Kidney capillary endothelial cell (primary cell): ENCODE measurements at places on chromosomes 7 and 10.
A peak's percentile ranks its signal among the peaks of the same experiment; 100 is the strongest.

- no peak for DNase-seq
Measured at GRCh38 chr7:119685906-119686305, 587.1 kb upstream of the KCND2 start.

DNA sequence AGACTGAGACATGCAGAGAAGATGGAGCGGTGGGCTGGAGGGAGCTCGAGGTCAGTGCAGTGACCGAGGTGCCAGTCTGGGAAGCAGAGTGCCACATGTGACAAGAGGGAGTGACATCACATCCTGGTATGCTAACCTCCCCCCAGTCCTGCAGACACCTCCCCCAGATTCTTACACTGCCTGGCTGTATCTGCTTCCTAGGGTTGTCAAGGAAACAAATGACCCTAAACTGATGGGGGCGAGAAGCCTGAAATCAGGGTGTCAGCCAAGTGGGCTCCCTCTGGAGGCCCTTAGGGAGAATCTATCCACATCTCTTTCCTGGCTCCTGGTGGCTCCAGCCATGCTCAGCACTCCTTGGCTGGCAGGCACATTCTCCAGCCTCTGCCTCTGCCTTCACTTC lies 316.1 kb upstream of the ZMIZ1 start:
- peak; percentile 33 for DNase-seq

DNA sequence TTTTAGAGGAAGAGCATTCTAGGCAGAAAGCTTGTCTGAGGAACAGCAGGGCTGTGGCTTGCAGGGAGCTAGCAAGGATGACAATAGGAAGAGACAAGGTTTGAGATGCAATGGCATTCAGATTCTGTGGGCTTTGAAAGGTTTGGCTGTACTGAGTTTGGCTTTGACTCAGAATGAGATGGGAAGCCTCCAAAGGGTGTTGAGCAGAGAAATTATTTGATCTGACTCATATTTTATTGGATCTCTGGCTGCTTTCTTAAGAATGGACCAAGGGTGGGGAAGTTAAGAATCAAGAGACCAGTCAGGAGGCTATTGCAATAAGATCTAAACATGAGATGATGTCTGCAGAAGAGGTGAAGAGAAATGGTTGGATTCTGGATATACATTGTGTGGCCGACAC lies 273.2 kb downstream of the CDK14 start:
- DNase-seq, result no peak

- DNase-seq, result no peak
Measured at GRCh38 chr10:96918214-96919002, 86.3 kb downstream of the LCOR start.

DNA sequence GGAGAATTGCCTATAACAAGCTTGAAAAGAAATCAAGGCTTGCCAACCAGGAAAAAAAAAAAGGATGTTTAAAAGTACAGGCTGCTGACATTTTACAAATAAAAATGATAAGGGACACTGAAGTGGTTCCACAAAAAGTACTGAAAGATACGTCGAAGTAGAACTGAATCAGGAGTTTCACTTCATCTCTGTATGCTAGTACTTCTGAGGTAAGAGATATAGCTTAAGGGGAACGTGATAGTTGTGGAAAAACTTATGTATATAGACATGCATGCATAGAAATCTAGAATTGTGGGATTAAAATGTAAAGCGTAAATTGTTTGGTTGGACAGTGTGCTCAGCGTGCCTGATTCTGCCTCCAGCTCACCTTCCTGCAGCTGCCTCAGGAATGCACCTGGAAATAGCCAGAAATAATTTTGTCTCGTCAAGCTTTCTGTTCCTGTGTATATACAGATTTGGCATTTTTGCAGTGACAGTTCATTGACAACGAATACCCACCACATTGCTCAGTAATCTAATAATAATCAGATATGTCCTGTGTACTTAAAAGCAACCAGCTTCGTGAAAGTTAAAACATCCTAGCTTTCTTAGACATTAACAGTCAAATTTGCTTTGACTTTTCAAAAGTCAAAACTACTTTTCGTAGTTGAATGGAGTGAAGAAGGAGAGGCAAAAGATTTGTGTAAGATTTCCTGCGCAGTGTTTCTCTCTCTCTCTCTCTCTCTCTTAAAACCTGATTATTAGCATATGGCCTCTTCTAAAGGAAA lies 1.4 kb downstream of the SOSTDC1 start:
- DNase-seq, result no peak

DNA sequence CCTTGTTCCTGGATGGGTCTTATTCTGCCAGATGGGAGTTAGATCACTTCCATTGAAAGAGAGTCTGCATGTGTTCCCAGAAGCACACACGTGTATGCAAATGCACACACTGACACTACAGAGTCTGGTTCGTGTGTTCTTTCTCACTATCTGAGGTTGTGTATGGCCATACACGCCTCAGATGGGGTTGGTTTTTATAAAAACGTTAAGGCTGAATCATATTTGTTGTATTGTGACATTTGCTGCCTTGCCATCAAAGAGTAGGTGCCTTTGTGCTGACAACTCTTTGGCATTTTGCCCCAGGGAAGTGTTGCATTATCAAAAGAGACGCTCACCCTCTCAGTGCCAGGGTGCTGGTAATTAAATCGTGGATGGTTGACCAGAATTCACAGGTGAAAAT lies 37.7 kb upstream of the HDAC9 start:
- DNase-seq, result no peak

DNA sequence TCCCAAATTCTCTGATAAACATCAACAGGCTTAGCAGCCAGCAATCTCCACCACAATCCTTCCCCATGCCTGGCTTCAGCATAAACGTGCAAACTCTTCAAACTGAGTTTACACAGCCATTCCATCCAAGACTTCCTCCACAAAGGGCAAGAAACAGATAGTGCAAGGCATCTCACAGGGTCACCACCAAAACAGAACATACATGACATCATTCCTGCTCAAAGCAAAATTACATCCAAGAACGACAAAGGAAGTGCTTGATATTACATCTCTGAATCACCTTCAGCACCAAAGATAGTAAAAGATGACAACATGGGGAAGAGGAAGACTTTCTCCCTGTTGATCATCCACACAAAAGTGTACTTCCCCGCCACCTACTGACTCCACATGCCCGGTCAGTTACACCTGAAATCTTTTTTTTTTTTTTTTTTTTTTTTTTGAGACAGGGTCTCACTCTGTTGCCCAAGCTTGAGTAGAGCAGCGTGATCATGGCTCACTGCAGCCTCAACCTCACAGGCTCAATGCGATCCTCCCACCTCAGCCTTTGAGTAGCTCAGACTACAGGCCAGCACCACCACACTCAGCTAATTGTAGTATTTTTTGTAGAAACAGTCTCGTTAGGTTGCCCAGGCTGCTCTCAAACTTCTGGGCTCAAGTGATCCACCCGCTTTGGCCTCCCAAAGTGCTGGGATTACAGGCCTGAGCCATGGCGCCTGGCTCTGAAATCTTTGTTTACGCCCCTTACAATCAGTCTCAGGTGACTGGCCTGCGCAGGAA lies 127.5 kb downstream of the PARD3 start:
- no peak for DNase-seq

DNA sequence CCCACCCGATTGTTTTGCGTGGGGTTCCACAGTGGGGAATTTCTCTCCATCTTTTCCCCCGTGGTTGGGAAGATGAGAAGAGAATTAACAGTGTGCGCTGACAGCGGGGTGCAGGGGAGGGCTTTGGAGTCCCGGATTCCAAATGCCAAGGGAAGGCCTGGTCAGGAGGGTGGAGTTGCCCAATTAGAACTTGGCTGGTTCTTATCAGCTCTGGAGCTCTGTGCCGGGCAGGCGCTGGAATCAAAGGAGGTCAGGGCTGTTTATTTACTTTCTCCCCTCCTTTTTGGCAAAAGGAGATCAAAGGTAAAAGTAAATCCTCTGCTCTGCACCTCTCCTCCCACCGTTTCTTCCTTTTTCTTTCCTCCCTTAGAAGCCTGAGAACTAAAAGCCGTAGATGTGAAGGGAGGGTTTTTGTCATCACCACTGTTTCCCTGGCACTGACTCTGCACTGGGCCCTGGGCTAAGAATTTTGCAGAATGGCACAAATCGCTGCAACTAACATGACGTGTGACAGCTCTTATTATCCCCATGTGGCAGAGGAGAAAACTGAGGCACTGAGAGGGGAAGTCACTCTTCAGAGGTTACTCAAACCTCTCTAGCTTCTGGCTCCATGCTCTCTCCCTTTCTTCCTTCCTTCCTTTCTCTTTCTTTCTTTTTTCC lies 95.2 kb upstream of the ZNF716 start:
- no peak for DNase-seq

DNA sequence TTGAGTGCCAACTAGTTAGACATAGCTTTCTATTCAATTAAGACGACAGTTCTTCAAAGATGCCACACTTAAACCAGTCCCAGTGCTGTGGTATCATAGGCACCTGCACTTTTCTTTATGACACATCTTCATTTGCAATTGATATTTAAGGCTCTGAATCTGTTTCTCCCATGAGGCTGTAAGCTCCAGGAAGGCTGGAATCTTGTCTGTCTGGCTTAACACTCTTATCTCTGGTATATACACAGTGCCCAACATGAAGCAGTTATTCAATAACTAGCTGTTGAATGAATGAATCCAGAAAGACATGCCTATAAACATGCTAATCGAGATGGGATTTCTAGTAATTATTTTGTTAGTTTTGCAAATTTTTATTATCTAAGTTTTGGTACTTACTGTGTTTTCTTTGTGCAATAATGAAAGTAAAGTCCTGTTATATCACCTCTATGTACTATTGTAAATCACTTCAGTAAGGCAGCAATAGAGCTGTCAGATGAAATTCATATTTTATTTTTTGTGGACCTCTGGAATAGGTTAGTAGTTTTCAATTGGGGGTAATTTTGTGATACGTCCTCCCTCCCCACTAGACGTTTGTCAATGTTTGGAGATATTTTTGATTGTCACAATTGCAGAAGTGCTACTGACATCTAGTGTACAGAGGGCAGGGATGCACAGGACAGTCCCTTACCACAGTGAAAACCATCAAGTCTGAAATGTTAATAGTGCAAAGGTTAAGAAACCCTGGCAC lies 51.3 kb upstream of the STEAP4 start:
- no peak for DNase-seq

GRCh38 chr7:6615723-6616555 lies 529 bp downstream of the ZNF853 start:
- no peak for DNase-seq

DNA sequence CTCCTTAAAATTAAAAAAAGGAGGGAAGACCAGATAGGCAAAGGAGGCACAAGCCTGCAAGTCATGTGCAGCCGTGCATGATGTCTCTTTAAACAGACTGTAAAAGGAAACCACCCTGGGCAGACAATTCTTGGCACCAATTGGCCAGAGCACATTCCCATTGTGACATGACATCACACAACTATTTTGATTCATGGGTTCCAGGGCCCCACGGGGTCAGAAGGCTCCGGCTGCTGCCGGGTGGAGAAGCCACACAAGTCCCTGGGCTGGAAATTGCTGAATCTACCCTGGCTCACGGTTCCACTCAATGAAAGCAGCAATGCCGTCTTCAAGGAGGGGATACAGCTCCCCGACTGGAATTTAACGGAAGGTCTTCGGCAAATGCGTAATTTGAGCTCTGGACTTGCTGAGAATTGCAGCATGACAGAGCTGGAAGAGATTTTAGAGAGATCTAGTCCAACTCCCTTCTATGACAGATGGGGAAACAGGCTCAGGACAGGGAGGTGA lies 140.5 kb downstream of the PRKAG2 start:
- peak; percentile 91 for DNase-seq

- no peak for DNase-seq
Measured at GRCh38 chr10:124605856-124606812, 138.0 kb downstream of the FAM53B start.

GRCh38 chr7:91194841-91195240 lies 69.4 kb upstream of the FZD1 start:
- DNase-seq, result no peak

GRCh38 chr10:102450124-102450373 lies 1.3 kb downstream of the C10orf95 start:
- no peak for DNase-seq

DNA sequence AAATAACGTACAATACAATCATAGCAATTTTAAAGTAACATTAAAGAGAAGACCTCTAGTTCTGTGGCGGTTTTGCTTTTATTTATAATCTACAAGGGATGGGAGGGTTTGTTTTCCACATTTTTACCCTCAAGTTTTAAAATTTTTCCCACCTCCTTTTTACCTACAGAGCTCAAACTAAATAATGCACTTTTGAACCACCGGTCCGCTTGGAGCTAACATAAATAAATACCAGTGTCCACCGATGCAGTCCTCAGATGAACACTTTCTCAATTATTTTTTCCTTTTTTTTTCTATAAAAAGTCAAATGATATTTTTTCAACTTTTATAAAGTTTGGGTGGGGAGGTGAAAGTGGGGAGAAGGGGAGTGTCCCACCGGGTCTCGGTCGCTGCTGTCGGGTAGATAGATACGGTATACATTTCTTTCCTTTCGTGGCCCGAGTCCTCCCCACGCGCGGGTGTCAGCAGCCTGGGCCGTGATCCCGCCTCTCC lies 3.3 kb downstream of the ZNF503 start:
- DNase-seq, result peak; percentile 20

DNA sequence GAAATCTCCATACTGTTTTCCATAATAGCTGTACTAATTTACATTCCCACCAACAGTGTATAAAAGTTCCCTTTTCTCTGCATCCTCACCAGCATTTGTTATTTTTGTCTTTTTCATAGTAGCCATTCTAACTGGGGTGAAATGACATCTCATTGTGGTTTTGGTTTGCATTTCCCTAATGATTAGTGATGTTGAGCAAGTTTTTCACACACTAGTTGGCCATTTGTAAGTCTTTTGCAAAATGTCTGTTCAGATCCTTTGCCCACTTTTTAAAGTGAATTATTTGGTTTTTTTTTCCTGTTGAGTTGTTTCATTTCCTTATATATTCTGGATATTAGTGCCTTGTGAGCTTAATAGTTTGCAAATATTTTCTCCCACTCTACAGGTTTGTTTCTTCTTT lies 101.0 kb upstream of the NFE2L3 start:
- DNase-seq, result no peak

GRCh38 chr7:151777908-151778670 lies 98.8 kb downstream of the PRKAG2 start:
- no peak for DNase-seq

- no peak for DNase-seq
Measured at GRCh38 chr10:118823256-118823907, 68.6 kb upstream of the CACUL1 start.

DNA sequence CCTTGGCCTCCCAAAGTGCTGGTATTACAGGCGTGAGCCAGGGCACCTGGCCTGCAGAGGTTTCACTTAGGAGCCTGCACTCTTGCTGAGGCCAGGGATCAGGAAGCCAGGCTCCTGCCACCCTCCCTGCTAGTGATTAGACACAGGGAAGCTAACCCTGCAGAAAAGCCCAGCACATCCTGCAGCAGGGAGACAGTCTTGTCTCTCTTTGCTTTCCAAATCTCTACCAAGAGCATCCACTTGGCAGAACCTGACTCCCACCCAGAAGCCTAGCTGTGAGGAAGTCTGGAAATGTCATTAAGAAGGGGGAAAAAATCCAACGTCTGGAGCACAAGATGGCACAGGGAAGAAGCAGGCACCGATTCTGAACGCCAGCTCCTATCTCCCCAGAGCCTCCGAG lies 8.0 kb upstream of the FAM171A1 start:
- no peak for DNase-seq

- DNase-seq, result no peak
Measured at GRCh38 chr10:85608706-85609105, 757.9 kb downstream of the GRID1 start.
